ENCODE measurements at places on chromosomes 1 and 21.

DNA sequence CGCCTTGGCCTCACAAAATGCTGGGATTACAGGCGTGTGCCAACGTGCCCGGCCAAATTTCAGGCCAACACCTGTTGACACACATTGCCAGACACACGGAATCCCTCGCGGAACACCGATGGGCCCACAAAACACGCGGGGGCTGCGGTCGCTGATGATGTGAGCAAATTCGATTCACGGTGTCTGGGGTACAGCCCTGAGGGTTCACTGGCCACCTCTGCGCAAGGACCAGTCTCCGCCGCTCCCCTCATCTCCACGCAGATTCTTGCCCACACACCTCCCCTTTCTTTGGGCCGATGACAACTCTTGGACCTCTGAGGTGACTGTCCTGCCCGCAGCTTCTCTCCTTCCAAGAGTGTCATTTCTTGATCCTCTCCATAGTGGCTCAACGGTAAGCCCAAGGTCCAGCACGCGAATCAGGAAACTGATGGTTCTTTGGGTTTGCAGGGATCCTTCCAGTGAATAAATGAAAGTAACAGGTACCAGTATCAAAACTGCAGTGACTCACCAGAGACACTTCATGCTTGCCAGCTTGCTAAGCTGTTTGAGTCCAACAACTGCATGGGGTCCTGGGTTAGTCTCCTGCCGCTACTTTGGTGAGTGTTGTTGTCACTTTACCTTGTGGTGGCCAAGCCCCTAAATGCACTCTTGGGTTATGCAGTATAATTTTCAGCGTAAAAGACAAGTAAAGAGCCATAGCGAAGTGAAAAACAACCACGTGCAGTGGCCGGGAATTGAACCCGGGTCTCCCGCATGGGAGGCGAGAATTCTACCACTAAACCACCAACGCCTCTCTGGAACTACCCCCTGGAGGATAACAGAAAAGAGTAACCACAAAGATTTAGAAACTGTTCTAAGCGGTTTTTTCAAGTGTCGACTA is 11.0 kb upstream of the RNU1-3 start:
- no peak for DNase-seq

GRCh38 chr1:151995774-151996173 is 2.1 kb upstream of the S100A10 start:
- DNase-seq, result no peak

- no peak for DNase-seq
Observed at GRCh38 chr21:10511116-10511515, 10.3 kb upstream of the TPTE start.

GRCh38 chr1:161091796-161092507 is 2.6 kb upstream of the NECTIN4 start:
- DNase-seq, result no peak

- DNase-seq, result no peak
Observed at GRCh38 chr1:205283270-205284147, 38.0 kb downstream of the NUAK2 start.

DNA sequence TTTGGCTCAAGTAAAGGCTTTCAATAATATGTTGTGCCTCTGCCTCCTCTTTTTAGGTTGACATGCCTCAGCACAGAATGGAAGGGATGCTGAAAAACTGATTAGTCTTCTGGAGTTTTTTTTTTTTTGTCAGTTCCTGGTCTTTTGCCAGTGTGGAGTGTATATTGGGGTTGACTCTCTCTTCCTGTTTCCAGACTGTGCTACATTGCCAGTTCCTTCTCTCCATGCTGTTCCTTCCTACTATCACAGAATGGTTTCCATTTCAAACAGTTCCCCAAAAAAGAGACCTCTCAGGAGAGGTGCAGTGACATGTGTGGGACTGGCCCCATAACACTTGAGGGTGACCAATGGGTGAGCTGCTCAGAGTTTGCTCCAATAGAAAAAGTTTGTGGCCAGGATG is 101.7 kb upstream of the ETV3 start:
- DNase-seq, result no peak

- DNase-seq, result no peak
Observed at GRCh38 chr1:165143437-165144065, 213.0 kb downstream of the LMX1A start.

GRCh38 chr1:10692401-10693021 is 103.9 kb downstream of the CASZ1 start:
- DNase-seq, result no peak

DNA sequence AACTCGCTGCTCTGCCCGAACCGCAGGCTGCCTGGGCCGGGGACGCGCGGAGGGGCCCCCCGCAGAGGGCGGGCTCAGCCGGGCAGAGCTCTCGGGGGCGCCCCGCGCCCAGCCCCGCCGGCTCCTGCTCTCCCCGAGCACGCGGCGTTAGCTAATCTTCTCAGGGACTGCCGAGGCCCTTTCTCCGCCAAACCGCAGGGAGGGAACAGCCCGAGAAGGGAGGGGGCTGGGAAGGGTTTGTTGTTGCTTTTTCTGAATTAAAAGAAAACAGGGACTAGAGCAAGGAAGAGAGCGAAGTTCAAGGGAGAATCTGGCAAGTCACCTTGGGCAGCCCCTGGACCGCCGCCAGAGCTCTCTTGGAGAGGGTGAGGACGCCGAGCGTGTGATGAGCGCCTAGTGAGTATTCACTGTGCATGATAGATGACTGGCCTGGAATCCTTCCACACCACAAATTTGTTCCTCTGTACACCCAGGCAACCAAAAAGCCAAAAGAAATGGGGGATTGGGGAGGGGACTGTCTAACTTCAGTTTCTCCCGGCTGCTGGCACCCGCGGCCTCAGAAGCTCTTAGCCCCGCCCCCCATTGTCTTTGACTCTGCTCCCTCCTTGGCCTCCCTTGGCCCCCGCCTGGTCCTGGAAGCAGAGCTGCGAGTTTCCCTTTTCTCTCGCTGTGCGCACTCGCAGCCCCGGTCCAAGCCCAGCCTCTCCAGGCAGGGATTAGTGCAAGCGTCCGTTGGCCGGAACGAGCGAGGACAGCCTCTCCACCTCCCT is 19.7 kb upstream of the LMX1A start:
- peak; percentile 20 for DNase-seq

DNA sequence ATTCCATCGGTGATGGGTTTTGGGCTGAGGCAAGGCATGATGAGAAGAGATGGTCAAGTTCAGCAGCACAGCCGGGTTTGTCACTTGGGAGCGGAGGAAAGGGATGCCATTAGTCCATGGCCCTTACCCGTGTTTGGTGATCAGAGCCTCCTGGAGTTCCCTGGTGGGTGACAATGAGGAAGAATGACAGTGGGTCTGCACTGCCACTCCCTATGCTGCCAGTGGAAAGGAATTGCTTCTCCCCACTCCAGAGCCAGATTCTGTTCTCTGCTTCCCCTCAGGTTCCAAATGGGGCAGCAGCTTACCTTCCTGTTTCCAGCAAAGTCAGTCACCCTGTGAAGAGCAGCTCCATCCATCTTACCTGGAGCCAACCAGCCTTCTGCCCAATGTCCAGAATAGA is 393.1 kb downstream of the PTPRU start:
- no peak for DNase-seq

DNA sequence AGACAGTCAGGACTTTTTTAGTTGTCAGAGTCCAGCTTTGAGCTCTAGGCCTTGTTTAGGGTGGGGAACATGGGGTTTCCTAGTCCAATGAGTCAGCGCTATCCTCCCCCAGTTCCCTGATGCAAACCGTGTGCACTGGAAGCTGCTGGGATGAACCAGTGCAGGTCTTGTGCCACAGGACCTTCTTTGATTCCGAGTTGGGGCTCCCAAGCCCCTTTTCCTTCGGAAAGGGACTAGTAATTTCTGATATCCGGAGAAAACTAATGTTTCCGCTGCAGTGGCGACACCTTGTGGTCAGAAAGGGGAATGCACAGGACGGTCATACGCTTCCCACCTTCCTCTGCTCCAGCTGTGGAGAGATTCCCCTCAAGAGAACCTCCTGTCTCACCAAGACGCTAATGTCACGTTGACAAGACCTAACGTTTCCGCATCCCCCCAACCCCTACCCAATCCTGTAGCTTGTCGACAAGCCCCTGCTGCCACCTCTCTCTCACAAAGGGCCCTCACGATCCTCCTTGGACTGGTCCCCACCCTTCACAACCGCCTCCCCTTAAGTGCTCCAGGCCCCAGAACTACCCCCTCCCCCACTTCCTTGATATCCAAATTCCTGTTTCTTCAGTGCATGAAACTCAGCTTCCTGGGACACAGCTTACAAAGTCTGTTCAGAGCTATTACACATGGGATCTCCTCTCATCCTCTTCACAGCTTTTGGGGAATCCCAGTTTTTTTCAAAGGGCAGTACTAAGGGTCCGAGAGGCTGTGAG is 30.9 kb downstream of the GPA33 start:
- peak; percentile 61 for DNase-seq

GRCh38 chr1:168096296-168097165 is 40.2 kb downstream of the GPR161 start:
- no peak for DNase-seq

- DNase-seq, result no peak
Observed at GRCh38 chr1:229007167-229007566, 263.7 kb upstream of the RAB4A start.

GRCh38 chr1:115107516-115108260 is 18.4 kb upstream of the TSPAN2 start:
- DNase-seq, result no peak

DNA sequence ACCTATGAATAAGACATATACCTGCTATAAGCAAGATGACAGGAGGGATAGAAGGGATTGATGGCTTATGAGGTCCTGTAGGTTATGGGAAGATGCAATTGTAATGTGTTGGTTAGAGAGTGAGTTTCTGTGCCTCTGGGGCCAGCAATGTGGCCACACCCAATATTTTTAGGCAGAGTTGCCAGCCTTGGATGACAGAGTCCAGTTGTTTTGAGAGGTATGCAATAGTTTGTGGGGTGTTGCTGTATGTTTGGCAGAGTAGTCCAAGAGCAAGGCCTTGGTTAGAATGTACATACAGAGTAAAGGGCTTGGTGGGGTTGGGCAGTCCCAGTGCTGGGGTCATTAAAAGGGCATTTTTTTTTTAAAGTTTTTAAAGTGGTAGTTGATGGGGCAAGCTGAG is 36.6 kb upstream of the PLA2G5 start:
- no peak for DNase-seq

DNA sequence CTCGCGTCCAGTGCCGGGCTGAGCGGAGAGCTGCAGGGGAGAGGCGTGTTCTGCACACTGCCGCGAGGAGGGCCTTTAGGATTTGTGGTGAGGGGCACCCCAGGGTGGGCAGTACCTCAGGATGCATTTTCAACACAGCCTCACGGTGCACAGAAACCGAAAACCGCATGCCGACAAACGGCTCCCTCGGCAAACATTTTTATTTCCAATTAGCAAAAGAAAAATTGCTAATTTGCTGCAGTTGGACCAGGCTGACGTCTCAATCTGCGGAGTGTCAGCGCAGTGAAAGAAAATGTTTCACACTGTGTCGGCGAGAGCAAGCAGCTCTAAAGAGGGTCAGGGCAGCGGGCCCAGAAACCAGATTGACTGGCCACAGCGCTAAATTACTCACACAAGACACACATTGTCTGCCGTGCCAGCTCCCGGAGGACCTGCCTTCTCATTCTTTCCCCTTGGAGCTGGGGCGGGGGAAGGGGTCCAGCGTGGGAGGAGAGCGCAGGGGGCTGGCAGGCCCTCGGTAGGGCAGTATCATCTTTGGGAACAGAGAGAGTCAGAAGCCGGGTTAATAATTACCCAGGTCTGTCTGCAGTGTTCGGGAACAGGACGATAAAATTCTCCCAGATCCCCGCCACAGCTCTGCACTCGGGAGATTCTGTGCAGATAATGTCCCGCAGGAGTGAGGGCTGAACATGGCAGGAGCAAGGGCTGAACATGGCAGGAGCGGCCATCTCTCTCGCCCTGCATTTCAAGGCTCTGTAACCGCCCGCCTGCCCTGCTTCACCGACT is 150.2 kb downstream of the PRDM16 start:
- peak; percentile 77 for DNase-seq

DNA sequence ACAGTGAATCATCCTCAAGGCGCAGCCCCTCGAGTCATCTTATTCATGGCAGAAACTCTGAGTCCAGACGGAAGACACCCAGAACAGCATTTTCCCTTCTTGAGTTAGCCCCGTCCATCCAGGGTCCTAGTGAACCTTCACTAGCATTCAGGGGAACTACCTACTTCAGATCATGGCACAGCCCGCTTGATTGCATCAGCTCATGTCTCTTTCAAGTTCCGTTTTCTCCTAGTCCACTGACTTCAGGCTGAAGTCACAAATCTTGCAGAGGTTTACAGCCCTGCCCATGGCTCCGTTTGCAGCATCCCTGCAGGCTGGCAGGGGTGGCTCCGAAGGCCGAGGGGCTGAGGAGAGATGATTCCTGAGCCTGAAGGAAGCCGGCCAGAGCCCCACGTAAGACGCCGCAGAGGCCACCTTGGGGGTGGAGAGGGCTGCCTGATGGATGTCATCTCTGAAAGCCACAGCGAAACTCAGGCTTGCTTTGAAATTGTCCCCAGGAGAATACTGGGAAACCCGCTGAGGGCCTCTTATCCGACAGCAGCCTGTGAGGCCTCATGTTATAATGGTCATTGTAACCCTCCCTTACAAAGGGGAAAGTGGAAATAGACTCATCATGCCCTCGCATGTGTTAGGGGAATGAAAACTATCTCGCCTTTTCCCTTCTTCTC is 310.2 kb upstream of the AJAP1 start:
- no peak for DNase-seq

- no peak for DNase-seq
Observed at GRCh38 chr1:193520472-193520871, 334.1 kb upstream of the B3GALT2 start.

DNA sequence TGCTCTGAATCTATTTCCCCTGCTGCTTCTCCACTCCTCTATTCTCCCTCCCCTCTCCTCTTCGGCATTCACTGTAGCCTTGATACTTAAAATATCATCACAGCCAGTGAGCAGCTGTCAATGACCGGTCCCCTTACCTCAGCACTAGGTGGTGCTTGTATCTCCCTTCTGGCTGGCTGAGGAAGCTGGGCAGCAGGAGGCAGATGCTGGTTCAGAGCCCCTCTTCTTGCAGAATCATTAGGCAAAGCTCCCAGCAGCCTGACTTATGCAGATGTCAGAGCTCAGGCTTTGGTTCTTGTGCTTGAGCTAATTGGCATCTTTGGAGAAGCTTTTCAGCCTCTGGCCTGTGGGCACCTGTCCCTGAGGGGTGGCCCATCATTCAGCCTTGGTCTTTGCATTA is 31.9 kb upstream of the KCNA2 start:
- DNase-seq, result no peak

DNA sequence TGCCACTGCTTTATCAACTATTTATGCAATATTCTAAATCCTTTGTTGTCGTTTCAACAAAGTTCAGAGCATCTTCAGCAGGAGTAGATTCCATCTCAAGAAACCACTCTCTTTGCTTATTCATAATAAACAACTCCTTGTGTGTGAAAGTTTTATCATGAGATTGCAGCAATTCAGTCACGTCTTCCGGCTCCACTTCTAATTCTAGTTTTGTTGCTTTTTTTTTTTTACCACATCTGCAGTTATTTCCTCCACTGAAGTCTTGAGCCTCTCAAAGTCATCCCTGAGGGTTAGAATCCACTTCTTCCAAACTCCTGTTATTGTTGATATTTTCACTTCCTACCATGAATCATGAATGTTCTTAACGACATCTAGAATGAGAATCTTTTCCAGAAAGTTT is 14.8 kb upstream of the ETS2 start:
- no peak for DNase-seq

- DNase-seq, result no peak
Observed at GRCh38 chr1:59431566-59432294, 134.8 kb downstream of the FGGY start.

Data from nucleus accumbens (tissue), 56 donors.